ENCODE measurements at places on chromosomes 6 and 20. TPM values are rescaled to one million over a fixed set of nuclear protein-coding genes. Genes with fewer than 3 reads are reported as not detected.
A peak's percentile ranks its signal among the peaks of the same experiment; 100 is the strongest.

HLA-G gene
- not detected for polyA plus RNA-seq

DNA sequence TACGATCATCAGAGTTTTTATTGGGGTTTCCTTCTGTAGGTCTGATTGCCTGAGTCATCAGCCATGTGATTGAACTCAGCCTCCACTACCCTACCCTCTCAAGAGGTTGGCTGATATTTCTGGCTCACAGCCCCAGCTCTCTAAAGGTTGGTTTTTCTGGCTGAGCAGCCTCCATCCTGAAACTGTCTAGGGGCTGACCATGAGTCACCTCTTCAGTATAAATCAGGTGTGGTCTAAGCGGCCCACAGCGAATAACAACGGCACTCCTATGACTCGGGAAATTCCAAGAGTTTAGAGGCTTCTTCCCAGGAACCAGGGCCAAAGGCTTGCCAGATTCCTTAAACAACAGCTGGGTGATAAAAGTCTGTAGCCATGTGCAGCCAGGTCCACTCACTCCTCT lies 115.5 kb downstream of the SOD2 start:
- H3K4me1 ChIP-seq = no peaks in the 10 kb centered on the region
- no peak for DNase-seq
- no peaks in the 10 kb centered on the region for H3K36me3 ChIP-seq
- H3K27ac ChIP-seq = no peak overlapping the region

DNA sequence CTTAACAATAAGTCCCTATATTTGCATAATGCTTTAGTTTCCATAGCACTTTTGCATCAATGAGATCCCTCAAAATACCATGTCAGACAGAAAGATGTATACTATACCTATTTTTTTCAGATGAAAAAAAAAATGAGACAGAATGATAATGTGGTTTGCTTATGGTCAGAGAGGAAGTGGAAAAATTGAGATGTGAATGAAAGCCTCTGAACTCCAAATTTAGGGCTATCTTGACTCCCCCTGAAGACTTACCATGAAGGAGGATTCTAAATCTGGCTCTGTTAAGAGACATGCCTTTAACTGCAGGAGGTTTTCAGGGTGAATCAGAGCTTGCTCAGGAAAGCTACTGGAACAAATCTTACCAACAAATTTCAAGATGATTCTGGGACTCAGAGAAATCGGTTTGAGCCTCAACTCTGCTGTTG lies 176.2 kb downstream of the ISM1 start:
- H3K27me3 ChIP-seq = no peaks in the 10 kb centered on the region
- H3K4me3 ChIP-seq = no peak overlapping the region
- no peak overlapping the region for H3K27ac ChIP-seq
- H3K36me3 ChIP-seq = no peaks in the 10 kb centered on the region

GABRR2 gene
- 0.18 TPM for polyA plus RNA-seq

PTCRA gene
- not detected for polyA plus RNA-seq

SEMG1 gene
- polyA plus RNA-seq = not detected

GPSM3 gene
- polyA plus RNA-seq = 1.9 TPM

KHDRBS2 gene
- not detected for polyA plus RNA-seq

DNA sequence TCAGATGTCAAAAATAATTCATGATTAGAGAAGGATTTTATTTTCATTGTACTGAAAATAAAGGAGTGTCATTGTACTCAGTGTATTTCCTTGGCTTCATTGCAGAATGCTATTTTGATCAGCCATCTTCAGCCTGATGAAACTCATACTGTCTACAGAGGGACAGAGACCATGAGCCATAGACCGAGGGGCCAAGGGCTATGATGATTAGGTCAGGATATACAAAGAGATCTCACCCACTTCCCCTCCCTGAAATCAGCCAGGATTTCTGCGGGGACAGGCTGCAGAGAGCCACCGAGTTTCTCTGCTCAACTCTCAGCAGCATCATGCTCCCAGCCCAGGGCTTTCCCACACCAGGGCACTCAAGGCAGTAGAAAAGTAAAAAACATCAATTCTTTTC lies 47.0 kb downstream of the ALDH8A1 start:
- H3K4me3 ChIP-seq = no peak overlapping the region
- no peaks in the 10 kb centered on the region for H3K27me3 ChIP-seq
- no peak overlapping the region for H3K27ac ChIP-seq
- no peaks in the 10 kb centered on the region for H3K4me1 ChIP-seq
- H3K36me3 ChIP-seq = no peaks in the 10 kb centered on the region

DNA sequence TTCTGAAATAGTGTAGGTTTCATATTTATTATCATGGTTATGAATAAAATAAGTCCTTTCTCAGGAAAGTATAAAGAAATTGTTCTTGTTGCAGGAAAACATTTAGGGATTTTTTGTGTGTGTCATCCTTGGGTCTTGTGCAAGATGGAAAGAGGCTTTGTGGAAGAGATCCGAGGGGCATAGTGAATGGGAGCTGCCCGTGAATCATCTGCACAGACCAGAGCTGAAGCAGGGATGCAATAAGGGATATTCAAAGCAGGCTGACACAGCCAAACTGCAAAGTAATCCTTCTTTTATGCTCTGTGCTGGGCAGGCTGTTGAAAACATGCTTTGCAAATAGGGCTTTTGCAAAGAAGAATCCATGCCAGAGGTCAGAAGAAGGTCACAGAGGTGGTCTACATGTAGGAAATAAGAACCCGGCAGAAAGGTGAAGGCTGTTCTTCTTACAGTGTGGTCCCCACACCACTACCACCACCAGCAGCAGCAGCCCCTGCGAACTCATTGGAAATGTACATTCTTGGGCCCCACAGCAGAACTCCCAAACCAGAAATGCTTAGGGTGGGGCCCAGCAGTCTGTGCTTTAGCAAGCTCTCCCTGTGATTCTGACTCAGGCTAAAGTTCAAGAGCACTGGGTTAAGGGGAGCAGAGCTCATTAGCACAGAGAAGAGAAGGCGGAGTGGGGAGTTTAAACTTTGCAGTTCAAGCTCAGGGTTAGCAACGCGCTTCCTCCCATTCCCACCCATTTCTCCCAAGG lies 237.6 kb downstream of the QKI start:
- no peaks in the 10 kb centered on the region for H3K36me3 ChIP-seq
- no peaks in the 10 kb centered on the region for H3K4me1 ChIP-seq
- no peak for DNase-seq
- no peak overlapping the region for H3K4me3 ChIP-seq

DNA sequence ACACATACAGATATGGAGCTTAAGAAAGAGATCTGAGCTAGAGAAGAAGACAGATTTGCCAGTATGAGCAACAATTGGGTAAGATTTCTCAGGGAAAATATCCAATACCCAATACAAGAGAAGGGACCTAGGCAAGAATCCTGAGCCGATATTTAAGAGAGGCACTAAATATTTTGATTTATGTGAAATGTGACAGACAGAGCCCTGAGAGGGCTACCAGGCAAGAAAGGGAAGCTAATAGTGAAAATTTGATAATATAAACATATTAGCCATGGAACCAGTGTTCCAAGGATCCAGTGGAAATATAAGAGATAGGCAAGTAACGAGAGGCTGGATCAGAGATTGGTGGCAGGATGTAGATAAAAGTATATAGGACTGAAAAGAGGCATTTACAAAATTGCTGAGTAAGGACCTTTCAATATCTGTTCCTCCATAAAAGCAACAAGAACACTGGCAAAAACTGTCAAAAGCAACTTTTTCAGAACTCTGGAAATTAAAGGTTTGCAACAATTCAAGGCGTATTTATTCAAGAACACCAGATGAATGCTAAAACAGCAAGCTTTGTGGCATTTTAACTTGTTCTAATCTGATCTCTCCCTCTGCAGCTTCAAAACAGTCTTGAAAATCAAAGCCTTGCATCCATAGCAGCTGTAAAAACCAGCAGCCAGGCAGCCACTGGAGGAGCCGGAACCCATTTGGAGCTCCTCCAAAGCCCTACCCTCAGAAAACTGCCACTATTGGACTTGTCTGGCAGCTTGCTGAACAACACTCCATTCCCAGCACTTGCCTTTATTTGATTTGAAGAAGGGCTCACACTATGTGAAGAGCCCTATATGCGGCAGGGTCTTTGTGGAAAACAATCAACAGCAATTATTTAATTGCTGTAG lies 58.8 kb downstream of the REV3L start:
- peak; percentile 63 for DNase-seq
- no peak overlapping the region for H3K4me3 ChIP-seq
- H3K36me3 ChIP-seq = peaks cover 7% of the 10 kb centered on the region
- peak overlapping the region; percentile 56 for H3K27ac ChIP-seq
- peaks cover 18% of the 10 kb centered on the region for H3K4me1 ChIP-seq

DSN1 gene
- polyA plus RNA-seq = 7.3 TPM

DNA sequence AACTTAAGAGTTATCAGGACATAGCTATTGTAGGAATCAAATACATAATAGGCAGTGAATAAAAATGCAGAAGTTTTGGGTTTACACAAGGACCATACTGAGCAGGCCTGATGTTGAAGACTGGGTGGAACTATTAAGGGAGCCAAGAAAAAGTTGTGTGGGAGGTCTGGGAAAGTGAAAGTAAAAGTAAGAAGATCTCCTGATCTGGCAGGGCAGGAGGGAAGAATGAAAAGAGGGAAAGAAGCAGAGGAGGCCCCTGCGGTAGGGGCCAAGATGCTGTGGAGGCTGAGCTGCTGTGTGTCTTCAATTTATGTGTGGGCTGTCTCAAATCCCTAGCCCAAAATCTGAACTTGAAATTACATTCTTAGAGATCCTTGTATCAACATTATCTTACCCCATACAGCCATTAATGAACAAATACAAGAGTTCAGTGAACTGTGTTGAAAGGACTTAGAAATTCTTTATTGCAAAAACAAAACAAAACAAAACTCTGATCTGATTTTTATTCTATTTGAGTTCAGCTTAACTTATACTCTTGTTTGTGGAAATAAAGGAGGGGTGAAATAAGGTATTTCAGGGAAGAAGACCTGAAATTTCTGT lies 1183.8 kb downstream of the HACE1 start:
- no peak for DNase-seq
- H3K27ac ChIP-seq = no peak overlapping the region
- no peaks in the 10 kb centered on the region for H3K4me1 ChIP-seq
- H3K4me3 ChIP-seq = no peak overlapping the region
- no peaks in the 10 kb centered on the region for H3K27me3 ChIP-seq

PRRT1 gene
- polyA plus RNA-seq = 1.2 TPM

GRCh38 chr20:11502061-11502460 lies 415.6 kb upstream of the BTBD3 start:
- no peaks in the 10 kb centered on the region for H3K36me3 ChIP-seq
- H3K4me3 ChIP-seq = no peak overlapping the region
- no peak for DNase-seq
- no peaks in the 10 kb centered on the region for H3K27me3 ChIP-seq
- H3K27ac ChIP-seq = no peak overlapping the region
- no peaks in the 10 kb centered on the region for H3K4me1 ChIP-seq

GRCh38 chr6:2756241-2756640 lies 5.5 kb upstream of the MYLK4 start:
- no peaks in the 10 kb centered on the region for H3K36me3 ChIP-seq
- no peaks in the 10 kb centered on the region for H3K27me3 ChIP-seq
- H3K4me1 ChIP-seq = no peaks in the 10 kb centered on the region
- no peak overlapping the region for H3K4me3 ChIP-seq
- no peak overlapping the region for H3K27ac ChIP-seq

DNA sequence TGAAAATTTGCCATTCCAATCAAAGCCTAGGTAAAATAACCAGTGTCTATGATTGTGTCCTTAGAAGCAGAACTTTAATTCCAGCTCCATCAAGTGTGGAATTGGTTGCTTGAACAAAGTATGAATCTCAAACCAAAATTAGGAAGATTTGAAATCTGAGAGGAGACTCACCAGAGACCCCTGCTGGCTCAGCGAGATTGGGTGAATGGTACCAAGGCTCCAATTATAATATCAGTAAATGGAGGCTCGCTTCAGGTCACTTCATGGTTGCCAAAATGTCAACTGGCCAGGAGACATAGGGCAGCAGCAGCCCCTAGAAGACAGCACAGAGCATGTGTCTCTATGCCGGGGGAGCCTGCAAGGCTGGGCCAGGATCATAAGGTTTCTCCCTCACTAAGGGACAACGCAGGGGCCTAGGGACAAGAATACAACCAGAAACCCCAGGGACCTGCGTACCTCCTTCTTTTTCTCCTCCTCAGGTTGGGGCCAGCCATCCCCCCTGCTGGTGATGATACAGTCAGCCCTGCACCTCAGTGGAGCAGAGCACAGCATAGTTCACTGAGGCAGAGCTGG lies 14.0 kb downstream of the RBL1 start:
- H3K36me3 ChIP-seq = no peaks in the 10 kb centered on the region
- H3K27ac ChIP-seq = no peak overlapping the region
- no peak overlapping the region for H3K4me3 ChIP-seq
- H3K4me1 ChIP-seq = no peaks in the 10 kb centered on the region

SDC4 gene
- polyA plus RNA-seq = 131 TPM

DNA sequence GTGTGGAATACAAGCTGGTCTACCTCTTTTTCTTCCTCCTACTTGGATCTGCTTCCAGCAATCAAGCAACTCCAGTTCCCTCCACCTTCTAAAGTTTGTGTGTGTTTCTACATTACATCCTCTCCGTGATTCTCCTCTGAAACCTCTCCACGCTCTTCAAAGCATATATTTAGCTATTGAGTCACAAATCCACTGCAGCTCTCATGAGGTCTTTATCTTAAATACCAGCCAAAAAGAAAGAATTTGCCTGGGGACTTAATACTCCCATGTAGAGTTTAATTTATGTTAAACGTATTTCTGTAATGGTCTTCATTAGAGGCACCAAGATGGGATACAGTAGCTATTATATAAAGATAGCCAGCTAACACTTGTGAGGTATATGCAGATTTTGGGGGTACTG lies 78.7 kb downstream of the FOXC1 start:
- H3K4me1 ChIP-seq = peaks cover 11% of the 10 kb centered on the region
- no peaks in the 10 kb centered on the region for H3K36me3 ChIP-seq
- H3K27ac ChIP-seq = no peak overlapping the region
- H3K27me3 ChIP-seq = no peaks in the 10 kb centered on the region

GSTA3 gene
- not detected for polyA plus RNA-seq

GRCh38 chr6:153001767-153002612 lies 519 bp downstream of the MTRF1L start:
- no peaks in the 10 kb centered on the region for H3K27me3 ChIP-seq
- H3K36me3 ChIP-seq = peaks cover 29% of the 10 kb centered on the region
- peak; percentile 36 for DNase-seq
- peak overlapping the region; percentile 97 for H3K4me3 ChIP-seq

DNA sequence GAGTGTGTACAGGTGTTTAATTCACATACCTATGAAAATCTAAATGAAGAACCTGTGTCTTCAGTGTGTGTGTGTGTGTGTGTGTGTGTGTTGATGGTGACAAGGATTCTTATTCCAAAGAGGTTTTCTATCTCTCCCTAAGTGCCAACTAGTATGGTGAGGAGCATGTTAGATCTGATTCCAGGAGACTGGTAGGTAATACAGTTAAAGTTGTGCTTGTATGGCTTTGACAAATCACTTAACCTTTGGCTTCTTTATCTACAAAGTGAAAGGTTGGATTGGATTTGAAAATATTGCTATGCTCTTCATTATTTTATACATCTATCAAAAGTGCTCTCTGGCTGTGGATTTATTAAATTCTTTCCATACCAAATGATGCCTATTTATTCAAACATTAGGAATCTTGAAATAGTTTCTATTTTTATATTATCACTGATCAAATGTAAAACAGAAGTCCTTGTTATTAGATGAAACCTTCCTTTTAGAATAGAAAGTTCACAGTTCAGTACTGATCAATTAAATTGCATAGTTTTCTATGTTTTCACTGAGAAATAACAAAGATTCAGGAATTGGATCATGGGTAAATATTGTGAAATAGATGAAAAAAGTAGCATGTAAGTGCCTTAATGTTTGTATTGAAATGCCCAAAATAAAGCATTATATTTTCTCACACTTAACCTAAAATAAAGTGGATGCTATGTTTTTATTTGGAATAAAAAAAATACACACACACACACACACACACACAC lies 84.4 kb upstream of the MLIP start:
- H3K36me3 ChIP-seq = no peaks in the 10 kb centered on the region
- no peaks in the 10 kb centered on the region for H3K27me3 ChIP-seq
- DNase-seq = no peak
- no peak overlapping the region for H3K27ac ChIP-seq
- no peak overlapping the region for H3K4me3 ChIP-seq

Data from SK-N-SH (cell line).